NCI-H1694 (cell line): ENCODE measurements at places on chromosomes 11 and 22.

- DNase-seq: no peak
Observed at GRCh38 chr11:69280451-69280850, 13.5 kb upstream of the MYEOV start.

- no peak for DNase-seq
Observed at GRCh38 chr11:18361154-18361553, 33.2 kb upstream of the LDHA start.

- no peak for DNase-seq
Observed at GRCh38 chr22:46010951-46011626, 34.1 kb upstream of the WNT7B start.

DNA sequence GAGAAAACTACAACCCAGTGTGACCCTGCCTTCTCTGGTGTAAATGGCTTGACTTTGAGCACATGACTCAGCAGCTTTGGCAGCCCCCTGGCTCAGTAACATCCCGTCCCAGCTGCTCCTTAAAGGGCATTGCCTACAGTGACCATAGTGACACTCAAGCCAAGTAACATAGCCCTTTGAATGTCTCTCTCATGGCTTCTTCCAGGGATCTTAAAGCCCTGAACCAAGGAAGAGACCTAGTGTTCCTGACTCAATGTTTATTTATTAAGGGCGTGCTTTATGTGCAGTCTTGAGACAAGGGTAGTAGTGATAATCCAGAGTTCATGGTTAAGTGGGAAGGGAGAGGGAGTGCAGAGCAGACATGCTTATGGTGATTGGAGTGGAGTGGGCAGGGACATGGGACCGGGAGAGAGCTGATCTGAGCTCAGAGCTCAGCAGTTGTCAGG is 125.7 kb downstream of the PARVA start:
- no peak for DNase-seq

- no peak for DNase-seq
Observed at GRCh38 chr11:2474059-2474901, 29.5 kb downstream of the KCNQ1 start.

DNA sequence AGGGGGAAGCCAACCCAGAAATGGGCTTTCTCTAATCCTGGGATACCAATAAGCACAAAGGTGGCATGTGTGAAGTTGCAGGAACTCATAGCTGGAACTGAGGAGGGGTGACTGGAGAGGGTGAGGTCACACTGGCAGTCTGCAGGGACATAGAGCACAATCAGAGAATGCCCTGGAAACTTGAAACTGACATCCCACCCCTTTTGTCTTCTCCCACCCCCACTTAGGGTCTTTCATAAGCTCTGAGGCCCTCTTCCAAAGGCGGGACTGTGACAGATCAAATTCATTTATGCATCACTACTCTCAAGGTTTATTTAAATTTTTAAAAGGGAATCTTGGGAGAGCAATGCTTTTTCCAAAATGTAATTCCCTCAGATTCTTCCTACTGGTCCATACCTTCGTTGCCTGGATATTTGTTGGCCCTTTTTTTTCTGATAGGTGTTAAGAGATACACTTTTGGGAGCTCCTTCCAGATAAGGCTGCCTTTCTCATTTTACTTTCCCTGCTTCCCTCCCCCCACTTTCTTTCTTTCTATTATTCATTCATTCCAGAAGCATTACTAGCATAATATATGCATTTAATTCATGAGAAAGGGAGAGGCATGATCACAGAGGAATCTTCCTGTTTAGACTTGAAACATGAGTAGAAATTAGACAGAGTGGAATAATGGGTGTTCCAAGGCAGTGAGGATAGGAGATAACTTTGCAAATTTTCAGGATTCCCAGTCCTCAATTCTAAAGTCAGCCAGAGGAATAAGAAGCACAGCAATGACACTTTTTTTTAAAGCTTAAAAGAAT is 14.8 kb downstream of the OR51E2 start:
- DNase-seq: no peak

- DNase-seq: peak; percentile 54
Observed at GRCh38 chr11:64767344-64768299, 7.8 kb upstream of the PYGM start.

GRCh38 chr22:30254314-30254713 is 7.8 kb upstream of the LIF start:
- DNase-seq: no peak

GRCh38 chr22:17965538-17966402 is 58.6 kb downstream of the MICAL3 start:
- no peak for DNase-seq

GRCh38 chr11:71079795-71080194 is 172.6 kb downstream of the SHANK2 start:
- DNase-seq: no peak

GRCh38 chr22:47285981-47286380 is 523.5 kb downstream of the TBC1D22A start:
- DNase-seq: no peak

DNA sequence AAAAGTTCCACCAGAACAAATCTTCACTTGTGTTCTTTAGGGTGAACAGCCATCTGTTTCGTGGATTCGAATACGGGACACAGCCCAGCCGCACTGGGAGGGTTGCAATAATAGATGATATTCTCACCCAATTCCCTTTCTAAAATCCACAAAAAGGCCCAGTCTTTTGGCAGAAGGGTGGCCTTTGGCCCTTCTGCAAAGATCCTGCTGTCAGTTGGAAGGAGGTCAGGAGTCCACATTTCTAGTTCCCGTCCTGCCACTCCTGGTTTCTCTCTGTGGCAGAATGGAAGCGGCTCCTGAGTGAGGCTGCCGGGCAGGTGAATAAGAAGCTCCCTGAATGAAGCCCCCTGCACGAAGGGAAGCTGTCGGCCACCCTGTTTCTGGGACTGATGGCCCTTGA is 11.2 kb upstream of the LINC01488 start:
- no peak for DNase-seq

DNA sequence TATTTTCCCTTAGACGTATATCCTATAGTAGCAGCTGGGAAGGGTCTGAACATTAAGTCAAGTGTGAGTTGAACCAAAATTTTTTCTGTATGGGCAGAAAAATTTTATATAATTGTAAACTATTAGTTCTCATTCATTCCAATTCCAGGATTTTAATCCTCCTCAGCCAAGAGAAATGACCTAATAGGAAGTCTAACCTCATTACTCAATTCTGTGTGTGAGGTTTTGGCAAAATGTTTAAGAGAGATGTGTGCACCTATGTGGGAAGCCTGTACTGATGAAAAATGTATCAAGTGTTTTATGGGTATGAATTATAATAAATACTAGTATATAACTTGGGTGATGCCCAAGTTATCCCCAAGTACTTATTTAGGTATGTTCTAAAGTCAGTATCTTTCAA is 311.6 kb upstream of the PITPNB start:
- no peak for DNase-seq

DNA sequence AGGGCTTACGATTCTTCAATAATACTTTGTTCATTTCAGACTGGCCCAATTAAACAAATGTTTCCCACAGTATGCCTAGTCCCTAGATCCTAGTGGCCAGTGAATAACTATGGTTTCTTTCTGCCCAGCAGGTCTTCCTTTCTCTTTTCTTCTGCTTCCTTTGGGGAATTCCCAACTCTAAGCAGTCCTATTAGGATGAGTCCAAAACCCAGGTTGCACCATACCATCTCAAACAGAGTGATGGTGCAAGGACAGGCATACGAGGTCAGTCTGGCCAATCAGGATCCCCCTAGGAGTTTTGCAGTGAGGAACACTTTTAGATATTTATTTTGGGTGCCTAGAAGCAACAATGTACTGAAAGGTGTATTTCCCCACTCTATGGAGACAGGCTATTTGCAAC is 41.4 kb upstream of the CCDC34 start:
- DNase-seq: no peak

- no peak for DNase-seq
Observed at GRCh38 chr11:64598797-64599697, 8.0 kb downstream of the SLC22A12 start.

GRCh38 chr11:116184763-116185162 is 588.0 kb downstream of the BUD13 start:
- no peak for DNase-seq

- DNase-seq: no peak
Observed at GRCh38 chr11:66881451-66881835, 24.6 kb downstream of the LRFN4 start.

GRCh38 chr11:62921201-62921572 is at the start of gene CHRM1:
Gene CHRM1 (minus strand): TSS chr11:62921363. CDS start chr11:62911100, 10,263 bp downstream.
- peak; percentile 36 for DNase-seq

- DNase-seq: no peak
Observed at GRCh38 chr11:93646399-93646798, 15.1 kb upstream of the CEP295 start.

GRCh38 chr11:47857485-47857884 is 9.3 kb upstream of the NUP160 start:
- DNase-seq: no peak

- no peak for DNase-seq
Observed at GRCh38 chr22:44424867-44425693, 73.0 kb downstream of the RTL6 start.

DNA sequence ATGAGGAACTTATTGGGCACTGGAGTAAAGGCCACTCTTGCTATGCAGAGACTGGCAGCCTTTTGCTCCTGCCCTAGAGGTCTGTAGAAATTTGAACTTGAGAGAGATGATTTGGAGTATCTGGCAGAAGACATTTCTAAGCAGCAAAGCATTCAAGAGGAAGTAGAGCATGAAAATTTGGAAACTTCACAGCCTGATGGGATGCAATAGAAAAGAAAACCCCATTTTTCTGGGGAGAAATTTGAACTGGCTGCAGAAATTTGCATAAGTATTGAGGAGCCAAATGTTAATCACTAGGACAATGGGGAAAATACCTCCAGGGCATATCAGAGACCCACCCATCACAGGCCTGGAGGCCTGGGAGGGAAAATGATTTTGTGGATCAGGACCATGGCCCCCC is 29.9 kb upstream of the CD44 start:
- no peak for DNase-seq

- no peak for DNase-seq
Observed at GRCh38 chr11:94545264-94546161, 1.8 kb downstream of the FUT4 start.

GRCh38 chr11:120575461-120575860 is 63.9 kb downstream of the GRIK4 start:
- DNase-seq: no peak

DNA sequence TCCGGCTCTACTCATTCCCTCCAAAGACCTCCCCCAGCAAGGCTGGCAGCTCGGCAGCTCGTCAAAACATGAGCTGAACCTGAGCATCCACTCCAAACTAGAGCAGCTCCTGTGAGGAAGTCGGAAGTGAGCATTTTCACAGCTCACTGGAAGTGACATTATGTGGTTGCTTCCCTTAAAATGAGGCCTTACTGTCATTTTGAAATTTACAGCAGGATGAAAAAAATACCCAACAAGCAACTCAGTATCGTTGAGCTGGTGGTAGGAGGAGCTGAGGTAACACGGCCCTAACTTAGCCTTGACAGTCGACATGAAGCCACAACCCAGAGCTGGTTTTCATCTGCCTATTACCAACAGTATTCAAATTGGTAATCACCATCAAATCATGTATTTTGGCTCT is 38.0 kb upstream of the ARFGAP3 start:
- no peak for DNase-seq

DNA sequence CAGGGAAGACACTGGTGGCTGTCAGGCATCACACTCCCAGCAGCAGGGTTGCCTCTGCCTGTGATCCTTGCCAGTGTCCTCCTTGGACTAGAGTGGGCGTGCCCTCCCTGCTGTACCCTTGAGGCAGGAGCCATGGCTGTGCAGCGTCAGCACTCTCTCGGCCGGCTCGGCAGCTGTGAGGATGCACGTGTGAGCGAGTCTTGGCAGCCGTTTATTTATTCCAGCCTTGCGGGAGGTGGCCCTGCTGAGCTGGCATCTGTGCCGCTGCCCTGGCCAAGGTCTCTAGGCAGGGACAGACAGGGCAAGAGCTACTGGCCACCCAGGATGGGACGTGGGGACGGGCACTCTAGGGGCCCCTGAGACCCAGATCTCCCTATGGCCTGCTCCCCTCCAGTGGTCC is 33.9 kb downstream of the TSPAN4 start:
- DNase-seq: peak; percentile 82

GRCh38 chr11:64251016-64251752 is at the start of gene PLCB3:
Gene PLCB3 (plus strand): TSS chr11:64251530. CDS start chr11:64251650, 120 bp downstream.
- DNase-seq: no peak

DNA sequence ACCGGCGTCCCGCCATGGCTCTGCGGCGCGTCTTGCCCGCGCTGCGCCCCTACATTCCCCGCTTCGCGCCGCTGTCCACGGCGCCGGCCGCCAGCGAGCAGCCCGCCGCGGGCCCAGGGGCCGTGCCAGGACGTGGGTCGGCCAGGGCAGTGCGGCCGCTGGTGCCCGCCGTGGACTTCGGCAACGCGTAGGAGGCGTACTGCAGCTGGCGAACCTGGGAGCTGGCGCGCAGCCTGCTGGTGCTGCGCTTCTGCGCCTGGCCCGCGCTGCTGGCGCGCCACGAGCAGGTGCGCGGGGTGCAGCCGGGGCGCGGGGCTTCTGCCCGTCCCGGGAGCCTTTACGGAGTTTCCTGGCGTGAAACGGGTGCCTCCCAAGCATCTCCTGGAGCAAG is 20.1 kb downstream of the DGCR6L start:
- no peak for DNase-seq
